Stimulated activated CD4-positive, alpha-beta T cell treated with anti-CD3 and anti-CD28 coated beads, Interleukin-1b, Interleukin-23, amount 100 ng/mL, for 1 hour (primary cell): ENCODE measurements at places on chromosomes 5 and 9.

DNA sequence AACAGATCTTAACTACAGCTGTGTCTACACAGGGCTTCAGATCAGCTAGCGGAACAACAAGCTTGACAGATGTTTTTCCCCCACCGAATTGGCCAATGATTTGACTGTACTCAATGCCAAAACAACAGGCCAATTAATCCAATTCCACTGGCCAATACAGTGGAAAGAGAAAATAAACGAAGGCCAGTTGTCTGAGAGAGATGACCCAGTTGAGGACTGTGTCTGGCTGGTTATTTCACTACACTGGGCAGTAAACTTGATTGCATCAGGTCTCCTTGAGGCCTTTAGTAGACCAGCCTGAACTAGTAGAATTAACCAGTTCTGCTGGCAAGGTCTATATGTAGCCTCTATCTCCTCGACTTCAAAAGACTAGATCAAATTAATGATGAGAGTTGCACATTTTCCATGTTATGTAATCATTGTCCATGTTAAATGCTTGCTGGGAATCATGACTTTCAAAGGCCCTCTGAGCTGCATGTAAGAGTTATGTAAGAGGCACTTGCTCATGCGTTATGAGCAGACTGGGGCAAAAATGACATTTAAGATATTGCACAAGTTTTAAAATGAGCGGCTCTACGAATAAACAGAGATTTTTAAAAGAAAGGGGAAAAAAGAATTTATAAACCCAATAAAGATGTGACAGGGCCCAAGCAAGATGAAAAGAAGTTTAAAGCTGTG, 28.3 kb downstream of the SMIM23 start:
- no peak for DNase-seq

DNA sequence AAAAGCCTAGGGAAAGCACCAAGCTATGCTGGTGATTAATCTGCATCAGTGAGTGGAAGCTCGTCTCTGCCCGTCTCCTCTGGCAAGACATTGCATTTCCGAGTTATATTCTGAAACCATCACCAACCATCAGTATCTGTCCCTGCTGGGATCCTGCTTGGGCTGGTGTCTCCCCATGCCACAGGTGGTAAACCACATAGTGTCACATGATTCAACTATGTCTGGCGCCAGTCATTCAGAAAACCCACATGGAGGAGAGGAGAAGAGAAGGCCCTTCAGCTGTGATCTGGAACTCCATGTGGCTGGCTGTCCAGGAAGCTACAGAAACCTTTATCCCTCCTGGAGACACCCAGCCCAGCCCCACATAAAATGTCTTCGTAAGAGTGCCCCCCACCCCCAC, 4.8 kb downstream of the IL9 start:
- DNase-seq: no peak

GRCh38 chr9:117010061-117010460, 323.0 kb downstream of the TRIM32 start:
- no peak for DNase-seq

GRCh38 chr9:130117816-130118632, 54.2 kb upstream of the NCS1 start:
- DNase-seq: no peak

DNA sequence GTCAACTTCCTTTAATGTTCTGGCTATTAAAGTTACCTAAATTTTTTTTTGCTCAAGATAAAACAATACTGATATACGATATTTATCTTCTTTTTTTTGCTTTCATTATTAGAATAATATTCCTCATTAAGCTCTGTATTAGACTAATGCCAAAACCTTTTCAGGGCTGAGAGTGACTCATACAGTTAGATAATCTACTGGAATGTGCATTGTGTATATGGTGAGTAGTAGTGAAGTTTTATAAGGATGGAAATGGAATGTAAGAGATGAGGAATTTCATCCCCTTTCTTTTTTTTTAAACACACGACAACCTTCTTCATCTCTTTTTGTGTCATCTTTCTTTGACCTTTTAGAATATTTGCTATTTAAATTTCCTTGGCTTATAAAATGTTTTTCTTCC, 268.6 kb downstream of the ISL1 start:
- no peak for DNase-seq
